Dermis microvascular lymphatic vessel endothelial cell (primary cell): ENCODE measurements at places on chromosomes 1 and 21. TPM values are rescaled to one million over a fixed set of nuclear protein-coding genes. Genes with fewer than 3 reads are reported as not detected.

DNA sequence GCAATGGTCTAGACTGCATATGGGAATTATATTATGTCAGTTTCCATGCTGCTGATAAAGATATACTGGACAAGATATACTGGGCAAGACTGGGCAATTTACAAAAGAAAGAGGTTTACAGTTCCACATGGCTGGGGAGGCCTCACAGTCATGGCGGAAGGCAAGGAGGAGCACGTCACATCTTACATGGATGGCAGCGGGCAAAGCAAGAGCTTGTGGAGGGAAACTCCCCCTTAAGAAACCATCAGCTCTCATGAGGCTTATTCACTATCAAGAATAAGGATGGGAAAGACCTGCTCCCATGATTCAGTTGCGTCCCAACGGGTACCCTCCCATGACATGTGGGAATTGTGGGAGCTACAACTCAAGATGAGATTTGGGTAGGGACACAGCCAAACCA is 21.2 kb downstream of the CCT8 start:
- no peak for DNase-seq

GRCh38 chr1:225597926-225598575 is 54.9 kb downstream of the ENAH start:
- no peak for DNase-seq

DNA sequence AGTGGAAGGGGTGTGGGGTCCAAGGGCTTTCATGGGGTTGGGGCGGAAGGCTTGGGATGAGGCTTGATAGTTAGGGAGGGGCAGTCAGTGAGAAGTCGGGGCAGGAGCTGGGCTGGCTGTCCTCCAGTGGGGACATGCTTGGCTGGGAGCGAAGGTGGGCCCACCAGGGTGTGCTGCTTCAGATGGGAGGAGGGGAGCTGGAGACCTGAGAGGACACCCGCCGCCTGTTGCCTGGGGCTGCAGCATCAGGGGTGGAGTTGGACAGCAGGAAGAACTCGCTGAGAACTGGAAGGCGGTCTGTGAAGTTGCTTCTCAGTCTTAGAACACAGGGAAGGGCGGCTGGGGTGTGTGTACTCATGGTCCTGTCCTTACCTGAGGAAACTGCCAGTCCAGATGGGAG is 1.6 kb downstream of the THEM5 start:
- no peak for DNase-seq

- no peak for DNase-seq
Measured at GRCh38 chr21:38380481-38381137, 117.7 kb downstream of the ERG start.

DNA sequence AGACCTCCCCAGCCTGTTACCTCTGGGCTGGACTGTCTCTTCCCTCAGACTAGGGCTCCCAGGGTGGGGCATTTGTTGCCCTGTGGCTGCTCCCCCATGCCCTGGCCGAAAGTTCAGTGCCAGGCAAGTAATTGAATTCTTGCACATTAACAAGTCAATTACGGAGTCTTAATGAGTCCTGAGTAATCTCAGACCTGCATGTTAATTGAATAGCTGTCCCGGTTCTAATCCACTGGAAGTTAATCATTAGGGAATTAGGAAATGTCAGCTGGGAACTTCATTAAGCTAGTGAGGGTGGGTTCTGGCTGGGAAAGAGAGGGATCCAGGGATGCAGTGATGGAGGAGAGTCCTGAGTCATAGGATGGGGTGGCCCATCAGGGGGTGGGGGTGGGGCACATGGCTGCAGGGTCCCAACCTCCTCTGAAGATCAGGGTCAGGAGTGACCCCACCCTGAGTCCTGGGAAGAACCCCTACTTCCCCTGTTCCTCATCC is 47.1 kb upstream of the CSF3R start:
- DNase-seq: no peak

The FAM163A gene
- total RNA-seq: 0.13 and 0.51 TPM in 2 replicates

The C1orf105 gene
- total RNA-seq: not detected in 2 replicates
